ENCODE measurements at places on chromosomes 11 and 22.

DNA sequence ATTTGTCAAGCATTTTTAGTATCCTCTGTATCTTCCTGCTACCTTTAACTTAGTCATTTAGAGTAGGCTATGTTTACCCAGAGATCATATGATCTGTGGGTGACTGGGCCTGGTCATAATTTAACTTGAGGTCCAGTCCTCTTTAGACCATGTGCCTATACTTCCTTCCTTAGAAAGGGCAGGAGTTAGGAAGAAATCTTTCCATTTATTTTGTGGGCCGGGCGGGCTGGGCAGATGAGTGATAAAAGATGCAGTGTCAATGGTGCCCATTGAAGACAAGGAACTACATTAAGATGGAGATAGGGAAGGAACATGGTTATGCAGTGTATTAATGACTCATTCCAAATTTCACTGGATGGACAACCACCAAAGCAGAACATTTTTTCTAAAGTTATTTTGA lies 30.9 kb upstream of the PDE3B start:
- DNase-seq: no peak

DNA sequence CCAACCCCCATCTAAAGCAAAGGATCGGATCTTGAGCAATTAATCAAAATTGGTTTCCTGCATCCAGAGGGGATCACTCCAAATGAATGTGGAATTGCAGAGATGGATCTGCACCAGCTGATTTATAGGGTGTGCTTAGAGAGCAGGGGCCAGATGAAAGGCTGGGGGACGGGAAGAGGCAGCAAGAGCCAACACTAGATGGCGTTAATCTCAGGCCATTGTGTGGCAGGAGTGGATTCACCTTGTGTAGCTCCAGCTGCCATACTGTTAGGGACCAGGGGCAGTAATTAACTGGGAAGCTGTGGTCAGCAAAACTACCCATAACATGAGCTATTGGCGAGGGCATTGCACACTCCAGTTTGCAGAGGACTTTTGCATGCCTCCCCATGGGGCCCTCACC lies 35.6 kb downstream of the SERPINH1 start:
- peak; percentile 60 for DNase-seq

DNA sequence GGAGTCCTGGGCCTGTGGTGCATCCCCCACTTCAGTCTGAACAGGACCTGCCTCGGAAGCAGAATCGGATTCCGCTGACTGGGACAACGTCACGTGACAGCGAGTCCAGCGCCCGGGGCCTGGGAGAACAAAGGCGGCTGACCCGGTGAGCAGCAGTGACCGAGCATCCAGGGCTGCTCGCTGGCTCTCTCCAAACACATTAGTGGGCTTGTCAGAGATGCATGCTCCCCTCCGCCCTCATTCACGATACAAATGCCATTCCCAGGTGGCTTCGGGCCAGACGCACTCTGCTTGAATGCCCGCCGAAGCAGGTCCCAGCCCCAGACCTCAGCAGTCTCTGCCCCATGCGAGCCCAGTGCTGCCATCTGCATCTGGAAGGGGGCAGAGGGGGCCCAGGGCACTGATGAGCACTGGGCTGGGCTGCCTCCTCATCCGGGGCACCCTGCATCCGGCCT lies 91.0 kb downstream of the WNT7B start:
- peak; percentile 59 for DNase-seq

DNA sequence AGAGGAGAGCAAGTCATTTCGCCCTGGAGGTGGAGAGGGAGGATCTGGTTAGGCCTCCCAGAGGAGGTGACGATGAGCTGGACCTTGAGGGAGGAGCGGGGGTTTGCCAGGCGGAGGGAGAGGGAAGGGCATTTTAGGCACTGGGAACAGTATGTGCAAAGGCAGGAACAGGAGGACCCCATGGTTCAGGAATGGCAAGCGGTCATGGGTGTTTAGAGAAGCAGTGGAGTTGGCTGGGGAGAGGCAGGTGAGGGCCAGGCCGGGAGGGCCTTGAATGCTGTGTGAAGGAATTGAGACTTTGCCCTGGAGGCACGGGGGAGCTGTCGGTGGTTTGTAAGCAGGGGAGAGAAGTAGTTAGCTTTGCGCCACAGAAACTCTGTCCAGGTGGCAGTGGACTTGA lies 10.3 kb downstream of the PRDM11 start:
- no peak for DNase-seq

GRCh38 chr11:4891996-4892640 lies 10.4 kb downstream of the OR51T1 start:
- DNase-seq: no peak

DNA sequence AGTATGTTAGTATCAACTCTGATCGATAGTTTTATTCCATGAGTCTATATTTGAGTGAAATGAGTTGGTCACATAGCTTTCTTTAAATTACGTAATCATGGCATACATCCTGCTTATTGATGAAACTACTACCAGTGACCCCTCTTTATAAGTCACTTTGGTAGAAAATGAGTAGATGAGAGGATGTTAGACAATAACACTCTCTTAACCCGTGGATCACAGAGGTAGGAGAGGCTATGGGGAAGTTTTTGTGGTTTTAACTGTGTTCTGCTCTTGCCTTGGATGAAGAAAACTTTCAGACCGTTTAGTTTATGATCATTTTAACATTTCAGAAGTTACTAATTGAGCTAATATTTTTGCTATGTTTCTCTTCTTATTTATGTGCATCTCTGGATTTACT lies 34.0 kb downstream of the TBCEL start:
- DNase-seq: no peak

- no peak for DNase-seq
Measured at GRCh38 chr11:79201677-79202347, 239.0 kb downstream of the TENM4 start.

DNA sequence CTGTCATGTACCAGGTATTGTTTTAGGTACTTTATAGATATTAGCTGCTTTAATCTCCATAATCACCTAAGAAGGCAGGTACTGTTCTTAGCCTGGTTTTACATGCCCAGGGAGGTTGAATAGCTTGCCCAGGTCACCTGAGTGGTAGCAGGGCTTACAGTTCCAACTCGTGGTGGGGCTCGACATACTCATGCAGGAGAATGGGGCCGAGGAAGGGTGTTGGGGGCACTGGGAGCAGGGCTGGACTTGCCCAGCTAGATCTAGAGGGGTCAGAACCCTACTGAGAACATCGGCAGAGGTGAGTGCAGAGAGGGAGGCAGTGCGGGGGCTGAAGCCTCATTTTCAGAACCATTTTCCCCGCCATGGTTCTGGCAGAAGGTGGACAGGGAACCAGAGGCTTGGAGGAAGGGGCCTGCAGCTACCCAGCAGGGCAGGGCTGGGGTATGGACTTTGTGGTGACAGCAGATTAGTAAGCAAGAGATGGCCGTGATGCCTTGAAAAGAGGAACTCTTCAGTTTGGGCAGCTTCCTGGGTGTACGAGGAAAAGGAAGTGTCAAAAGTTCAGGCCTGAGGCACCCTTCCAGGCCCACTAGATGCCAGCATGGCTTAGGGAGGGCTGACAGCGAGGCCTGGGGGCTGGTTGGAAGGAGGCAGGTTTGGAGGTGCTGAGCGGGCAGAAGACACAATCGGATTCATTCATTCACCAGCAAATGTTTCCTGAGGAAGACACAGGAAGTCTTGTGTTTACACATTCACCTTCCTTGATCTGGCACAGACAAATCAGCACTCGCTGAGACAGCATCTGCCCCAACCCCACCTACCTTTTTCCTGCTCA lies 54.7 kb upstream of the LYVE1 start:
- no peak for DNase-seq

DNA sequence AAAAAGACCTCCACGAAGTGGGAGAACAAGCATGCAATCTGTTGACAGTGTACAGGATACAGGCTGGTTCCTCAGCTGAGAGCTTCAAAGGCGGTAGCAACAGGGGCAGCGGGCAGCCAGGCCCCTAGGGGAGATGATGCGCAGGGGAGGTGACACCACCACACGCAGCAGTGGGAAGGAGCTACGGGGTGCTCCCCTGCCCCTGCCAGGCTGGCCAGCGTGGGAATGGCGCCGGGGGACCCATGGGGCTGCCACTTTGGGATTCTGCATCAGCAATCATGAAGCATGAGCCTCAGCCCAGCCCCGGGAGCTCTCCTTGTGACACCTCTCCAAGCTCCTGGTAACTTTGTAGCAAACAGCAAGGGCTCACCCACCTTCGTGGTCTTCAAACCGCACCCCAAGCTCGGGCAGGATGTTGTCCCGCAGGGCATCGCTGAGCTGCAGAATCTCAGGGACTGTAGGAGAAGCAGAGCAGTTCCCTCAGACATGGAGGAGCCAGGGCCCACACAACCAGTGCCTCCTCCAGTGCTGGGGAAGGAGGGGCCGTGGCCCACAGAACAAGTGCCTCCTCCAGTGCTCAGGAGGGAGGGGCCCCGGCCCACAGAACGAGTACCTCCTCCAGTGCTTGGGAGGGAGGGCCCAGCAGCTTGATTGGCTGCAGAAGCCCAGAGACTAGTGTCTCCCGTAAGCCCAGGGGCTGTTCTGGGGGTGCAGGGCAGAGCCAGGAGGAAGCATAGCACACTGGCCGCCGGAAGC lies 14.6 kb upstream of the NAP1L4 start:
- no peak for DNase-seq

- no peak for DNase-seq
Measured at GRCh38 chr11:95387325-95387724, 156.3 kb upstream of the SESN3 start.

DNA sequence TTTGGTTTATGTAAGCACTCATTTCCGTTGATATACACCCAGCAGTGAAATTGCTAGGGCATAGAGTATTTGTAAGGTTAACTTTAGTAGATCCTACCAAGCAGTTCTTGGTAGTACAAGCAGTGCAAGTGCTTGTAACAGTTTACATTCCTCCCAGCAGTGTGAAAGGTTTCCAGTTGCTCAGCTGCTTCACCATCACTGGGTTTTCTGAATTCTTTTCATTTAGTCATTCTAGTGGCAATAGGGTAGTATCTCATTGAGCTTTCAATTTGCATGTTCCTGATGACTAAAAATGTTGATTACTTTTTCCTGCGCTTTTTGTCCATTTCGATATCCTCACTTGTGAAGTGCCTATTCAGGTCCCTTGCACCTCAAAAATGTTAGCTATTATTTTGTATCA lies 34.3 kb downstream of the ZNF202 start:
- no peak for DNase-seq

DNA sequence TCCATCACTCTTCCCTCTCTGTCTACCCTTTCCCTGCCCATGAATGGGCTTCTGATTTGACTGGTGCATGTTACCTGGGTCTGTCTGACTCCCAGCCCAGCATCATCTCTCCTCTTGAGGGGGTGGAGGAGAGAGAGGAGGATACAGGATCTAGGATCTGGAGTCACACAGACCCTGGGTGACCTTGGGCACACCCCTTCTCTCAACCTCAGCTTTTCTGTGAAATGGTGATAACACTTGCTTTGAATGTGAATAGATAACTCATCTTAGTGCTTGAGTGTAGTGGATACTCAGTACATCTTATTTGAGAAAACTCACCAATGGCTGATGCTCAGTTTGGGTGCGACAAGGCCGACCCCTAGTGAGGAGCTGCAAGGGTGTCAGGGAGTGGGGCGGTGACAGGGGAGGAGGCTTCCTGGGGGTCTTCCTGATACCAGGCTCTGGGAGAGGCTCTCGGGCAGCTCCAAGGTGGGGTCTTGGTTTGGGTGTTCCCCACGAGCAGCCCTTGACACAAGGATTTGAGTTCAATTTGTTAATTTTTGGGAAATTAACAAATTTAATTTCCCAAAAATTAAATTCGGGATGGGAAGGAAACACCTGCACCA lies 9.0 kb downstream of the INCENP start:
- no peak for DNase-seq

DNA sequence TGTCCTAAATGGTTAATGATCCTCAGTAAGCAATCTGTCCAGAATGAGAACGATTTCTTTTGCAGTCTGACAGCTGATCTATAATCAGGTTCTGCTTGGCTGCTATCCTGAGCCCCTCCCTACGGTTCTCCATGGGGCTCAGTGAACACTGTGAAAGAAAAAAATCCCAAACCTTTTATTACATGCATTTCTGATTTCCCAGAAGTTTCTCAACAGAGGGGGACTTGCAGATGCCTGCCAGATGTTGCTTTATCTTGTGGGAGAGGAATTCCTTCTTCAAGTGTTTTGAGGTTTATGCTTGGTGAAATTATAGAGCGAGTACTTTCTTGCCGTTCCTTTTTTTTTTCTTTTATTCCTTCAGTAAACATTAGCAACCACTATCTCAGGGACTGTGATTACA lies 531.9 kb upstream of the ISX start:
- DNase-seq: no peak

DNA sequence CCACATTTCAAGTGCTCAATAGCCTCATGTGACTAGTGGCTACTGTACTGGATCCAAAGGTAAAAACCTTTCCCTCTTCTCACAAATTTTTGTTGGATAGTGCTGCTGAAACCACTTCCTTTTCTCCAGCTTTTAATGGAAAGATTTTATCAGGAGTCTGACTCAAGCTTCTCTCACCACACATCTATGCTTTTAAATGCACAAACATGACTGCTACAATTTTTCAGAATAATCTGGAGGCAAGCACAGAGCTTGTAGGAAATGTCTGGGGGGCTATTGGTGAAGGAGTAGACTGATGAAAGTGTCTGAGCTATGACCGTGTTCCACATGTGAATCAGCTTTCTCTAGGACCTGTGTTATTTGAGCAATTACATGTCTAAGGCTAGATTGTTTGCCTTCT lies 101.1 kb upstream of the FAT3 start:
- DNase-seq: no peak

GRCh38 chr11:58652726-58653280 lies 30.3 kb downstream of the CNTF start:
- no peak for DNase-seq

DNA sequence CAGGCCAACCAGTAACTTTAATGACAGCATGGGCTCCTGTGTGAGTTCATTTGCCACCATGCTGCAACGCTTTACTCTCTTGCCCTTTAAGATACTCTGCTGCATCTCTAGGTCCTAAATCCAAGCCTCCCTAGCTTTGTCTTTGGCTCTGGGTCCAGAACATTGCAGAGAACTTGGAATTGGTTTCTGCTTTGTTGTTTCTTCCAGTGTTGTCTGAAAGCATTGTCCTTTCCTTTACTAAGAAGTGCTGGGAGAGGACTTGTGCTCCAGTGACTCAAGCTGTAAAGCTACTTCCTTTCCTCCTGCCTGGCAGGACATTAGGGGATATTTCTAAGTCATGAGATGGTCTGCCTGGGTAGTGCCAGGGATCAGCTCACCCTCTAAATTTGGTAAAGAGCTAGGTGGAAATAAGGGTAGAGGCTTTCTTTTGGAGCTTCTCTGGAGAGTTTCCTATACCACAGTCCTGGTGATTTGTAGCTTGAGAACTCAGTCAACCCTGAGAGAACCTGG lies 202.5 kb upstream of the CADM1 start:
- no peak for DNase-seq

- DNase-seq: no peak
Measured at GRCh38 chr11:7186190-7186589, 65.5 kb upstream of the SYT9 start.

- no peak for DNase-seq
Measured at GRCh38 chr22:28980326-28980725, 81.3 kb downstream of the C22orf31 start.

DNA sequence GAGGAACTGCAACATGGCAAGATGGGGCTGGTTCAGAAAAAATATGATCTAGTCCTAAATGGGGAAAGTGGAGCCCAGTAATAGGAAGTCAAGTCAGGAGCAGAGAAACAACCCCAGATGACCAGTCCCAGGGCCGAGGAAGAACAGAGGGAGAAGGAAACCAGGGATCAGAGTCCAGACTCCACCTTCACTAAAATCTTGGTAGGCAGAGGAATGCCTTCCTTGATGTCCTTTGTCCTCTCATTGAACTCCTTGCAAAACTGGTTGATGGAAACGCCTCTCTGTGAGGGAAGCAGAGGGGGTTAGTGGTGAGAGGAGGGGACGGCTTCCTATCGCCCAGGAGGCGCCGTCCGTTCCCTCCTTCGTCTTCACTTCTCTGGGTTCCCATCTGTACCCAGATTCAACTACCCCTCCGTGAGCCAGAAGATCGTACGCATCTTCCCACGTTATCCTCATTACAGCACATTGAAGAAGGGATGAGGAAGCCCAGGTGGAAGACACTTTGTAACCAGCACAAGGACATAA lies 607 bp downstream of the MRPL11 start:
- no peak for DNase-seq
